ENCODE measurements at places on chromosomes 2 and 18.

DNA sequence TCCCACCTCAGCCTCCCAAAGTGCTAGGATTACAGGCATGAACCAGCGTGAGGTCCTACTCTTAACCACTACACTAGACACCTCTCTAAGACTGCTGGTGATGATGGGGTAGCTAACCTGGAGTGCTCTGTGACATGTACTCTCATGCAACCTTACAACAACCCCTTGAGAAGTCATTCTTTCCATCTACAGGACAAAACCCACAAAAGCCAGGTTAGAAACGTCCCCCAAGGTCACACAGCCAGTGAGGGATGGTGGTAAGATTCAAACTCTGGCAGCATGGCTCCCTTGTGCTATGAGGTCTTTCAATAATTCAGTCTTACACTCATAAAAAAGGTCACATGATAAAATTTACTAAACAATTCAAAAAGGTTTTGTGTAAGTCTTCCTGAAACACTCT, 94.8 kb upstream of the SERTAD2 start:
- no peak for DNase-seq

DNA sequence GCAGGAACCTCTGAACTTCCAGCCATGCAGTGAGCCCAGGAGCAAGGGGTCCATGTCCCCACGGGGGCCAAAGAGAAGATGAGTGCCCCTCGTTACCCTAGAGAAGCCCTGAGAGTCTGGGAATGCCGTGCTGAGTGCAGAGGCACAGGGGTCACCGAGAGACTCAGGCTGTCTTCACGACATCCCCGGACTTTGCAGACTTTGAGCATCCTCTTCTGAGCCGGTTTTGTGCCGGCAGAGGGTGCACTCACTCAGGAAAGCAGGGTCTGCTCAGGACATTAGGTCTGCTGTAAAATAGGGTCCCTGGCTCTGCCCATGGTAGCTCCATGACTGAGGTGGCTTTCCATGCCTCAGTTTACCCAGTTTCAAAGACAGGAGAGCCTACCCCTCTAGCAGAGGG, 71.0 kb downstream of the GALNT14 start:
- no peak for DNase-seq

- DNase-seq = no peak
Measured at GRCh38 chr2:157476953-157477709, 33.2 kb upstream of the CYTIP start.

GRCh38 chr2:104975851-104976250, 62.0 kb upstream of the MRPS9 start:
- no peak for DNase-seq

GRCh38 chr2:83850071-83850725, 608.9 kb downstream of the SUCLG1 start:
- DNase-seq = no peak

DNA sequence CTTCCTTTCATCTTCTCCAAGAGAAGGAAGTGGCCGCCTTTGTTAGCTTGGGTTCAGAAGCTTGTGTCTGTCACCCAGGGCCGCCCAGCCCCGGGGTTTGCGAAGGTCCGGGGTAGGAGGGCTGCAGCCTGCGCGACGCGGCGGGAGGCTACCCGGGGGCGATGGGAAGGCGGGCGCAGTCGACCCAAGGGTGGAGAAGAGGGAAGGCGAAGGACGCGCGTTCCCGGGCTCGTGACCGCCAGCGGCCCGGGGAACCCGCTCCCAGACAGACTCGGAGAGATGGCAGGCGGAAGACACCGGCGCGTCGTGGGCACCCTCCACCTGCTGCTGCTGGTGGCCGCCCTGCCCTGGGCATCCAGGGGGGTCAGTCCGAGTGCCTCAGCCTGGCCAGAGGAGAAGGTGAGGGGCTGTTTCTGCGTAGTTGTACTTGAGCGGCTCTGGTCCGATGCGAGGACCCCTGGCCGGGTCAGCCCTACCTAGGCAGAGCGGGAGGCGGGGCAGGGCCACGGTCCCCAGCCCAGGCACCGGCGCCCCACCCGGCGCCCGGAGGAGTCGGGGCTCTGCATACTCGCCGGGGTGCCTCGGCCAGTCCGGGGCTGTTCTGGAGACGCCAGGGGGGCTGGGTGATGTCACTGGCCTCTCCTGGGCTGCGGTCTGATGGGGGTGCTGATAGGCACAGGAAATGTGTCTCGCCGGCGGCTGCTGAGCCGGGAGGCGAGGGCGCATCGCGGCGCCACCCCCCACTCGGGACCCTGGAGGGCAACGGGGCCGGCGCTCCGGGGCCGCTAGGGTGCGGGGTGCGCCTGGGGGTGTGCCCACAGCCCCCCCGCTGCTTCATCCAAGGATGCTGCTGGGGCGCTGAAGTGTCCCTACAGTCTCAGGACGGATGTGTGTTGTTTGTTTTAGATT, at the start of gene QPCT:
Gene QPCT, plus strand, starts transcription at position 178 of the 909 bp plus-strand sequence. Its CDS starts 102 bp downstream, at position 280.
- peak; percentile 63 for DNase-seq

- DNase-seq = no peak
Measured at GRCh38 chr2:222907790-222908441, 47.1 kb downstream of the ACSL3 start.

GRCh38 chr2:148932536-148932935, 57.5 kb downstream of the KIF5C start:
- DNase-seq = no peak

GRCh38 chr2:176084611-176085119, 903 bp upstream of the EVX2 start:
- DNase-seq = peak; percentile 14

- no peak for DNase-seq
Measured at GRCh38 chr18:59708988-59709387, 11.8 kb upstream of the CCBE1 start.

DNA sequence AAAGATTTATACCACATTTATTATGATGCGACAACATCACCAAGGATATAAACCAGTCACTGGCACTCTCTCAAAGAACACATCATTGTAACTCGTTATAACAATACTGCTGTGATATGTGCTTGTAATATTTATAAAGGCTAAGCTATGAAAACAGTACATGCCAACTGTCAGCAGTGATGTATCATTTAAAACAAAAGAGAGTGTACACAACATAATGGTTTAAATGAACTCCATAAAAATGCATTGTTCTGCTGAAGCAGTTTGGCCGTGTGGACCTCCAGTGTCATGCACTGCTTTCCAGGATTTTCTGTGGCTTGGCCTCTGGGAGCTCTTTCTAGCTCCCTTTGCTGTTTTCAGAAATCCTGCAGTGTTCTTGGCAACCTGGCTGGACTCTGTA, 215.6 kb downstream of the MTX2 start:
- DNase-seq = no peak

- no peak for DNase-seq
Measured at GRCh38 chr2:220127876-220128275, 500.4 kb downstream of the SLC4A3 start.

DNA sequence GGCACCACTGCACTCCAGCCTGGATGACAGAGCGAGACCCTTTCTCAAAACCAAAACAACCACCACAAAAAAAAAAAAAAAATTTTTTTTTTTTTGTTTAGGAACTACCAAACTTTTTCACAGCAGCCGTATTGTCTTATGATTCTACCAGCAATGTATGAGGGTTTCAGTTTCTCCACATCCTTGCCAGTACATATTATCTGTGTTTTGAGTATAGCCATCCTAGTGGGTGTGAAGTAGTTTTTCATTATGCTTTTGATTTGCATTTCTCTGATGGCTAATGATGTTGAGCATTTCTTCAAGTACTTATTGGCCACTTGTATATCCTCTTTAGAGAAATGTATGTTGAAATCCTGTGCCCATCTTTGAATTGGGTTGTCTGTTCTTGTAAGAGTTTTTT, 51.7 kb downstream of the COX7A2L start:
- no peak for DNase-seq

- peak; percentile 69 for DNase-seq
Measured at GRCh38 chr18:79200546-79201268, 131.5 kb downstream of the ATP9B start.

DNA sequence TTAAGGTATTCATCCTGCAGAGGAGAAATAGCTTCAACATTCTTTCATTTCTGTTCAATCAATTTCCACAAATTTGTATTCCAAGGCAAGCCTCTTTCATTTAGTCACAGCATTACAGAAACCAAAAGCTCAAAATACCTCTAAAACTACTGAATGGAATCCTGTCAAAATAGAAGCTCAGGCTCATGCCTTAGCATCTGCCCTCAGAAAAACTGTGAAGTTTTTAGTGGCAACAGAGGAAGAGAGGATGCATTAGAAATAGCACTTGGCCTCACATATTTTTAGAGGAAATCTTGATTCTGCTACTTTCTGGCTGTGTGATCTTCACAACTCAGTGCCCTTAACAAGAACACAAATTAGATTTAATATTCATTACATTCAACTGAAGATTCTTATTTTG, 69.1 kb upstream of the GALNT13 start:
- no peak for DNase-seq

DNA sequence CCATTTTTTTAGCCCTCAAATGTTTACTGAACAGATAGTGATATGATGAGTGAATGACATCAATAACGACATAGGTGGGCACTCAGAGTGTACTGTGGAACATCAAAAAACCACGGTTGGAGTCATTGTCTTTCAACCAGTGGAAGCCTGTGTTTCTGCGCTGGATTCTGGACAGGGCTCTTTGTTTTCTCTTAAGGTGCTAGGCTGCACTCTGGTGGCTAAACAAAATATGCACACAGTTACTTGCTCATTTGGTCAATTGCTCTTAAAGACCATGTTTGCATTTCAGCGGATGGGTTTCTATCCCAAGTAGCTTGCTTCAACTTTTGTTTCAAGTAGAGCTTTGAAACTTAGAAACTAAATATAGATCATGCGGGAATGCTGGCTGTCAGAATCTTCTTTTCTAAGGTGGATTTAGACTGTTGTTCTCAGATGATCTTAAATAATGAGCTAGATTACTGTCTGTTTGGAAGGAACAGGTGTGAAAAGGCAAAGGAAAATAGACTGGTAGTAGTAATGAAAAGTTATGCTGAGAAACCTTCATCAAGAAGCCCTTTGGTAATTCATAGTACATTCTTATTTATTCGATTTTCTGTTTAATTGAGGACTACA, 48.5 kb upstream of the LYPD6B start:
- DNase-seq = peak; percentile 88

DNA sequence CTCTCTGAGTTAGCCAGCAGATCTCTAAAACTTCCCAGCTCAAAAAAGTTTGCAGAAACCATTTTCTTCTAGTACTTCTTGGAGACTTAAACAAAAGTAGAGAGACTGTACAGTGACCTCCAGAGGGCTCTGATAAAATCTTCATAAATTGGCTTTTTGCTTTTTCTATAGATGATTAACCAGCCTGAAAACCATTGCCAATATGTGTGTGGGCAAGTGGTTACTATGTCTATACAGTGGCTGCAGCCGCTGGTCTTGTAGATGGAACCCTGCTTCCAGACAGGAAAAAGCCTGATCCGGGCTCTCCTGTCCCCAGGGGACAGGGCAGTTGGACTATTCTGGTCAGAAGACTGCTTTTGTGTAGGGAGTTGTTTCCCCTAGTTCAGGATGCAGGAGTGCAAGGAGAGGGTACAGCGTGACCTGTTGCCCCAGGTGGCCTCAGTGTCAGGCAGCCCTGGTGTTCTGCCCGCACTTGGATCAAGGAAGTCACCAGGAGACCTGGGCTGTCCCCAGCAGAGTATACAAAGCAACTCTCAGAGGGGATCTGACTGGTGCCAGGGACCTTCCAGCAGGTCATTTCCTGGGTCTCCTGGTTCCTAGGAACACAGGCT, 7.3 kb upstream of the PTPRM start:
- no peak for DNase-seq

DNA sequence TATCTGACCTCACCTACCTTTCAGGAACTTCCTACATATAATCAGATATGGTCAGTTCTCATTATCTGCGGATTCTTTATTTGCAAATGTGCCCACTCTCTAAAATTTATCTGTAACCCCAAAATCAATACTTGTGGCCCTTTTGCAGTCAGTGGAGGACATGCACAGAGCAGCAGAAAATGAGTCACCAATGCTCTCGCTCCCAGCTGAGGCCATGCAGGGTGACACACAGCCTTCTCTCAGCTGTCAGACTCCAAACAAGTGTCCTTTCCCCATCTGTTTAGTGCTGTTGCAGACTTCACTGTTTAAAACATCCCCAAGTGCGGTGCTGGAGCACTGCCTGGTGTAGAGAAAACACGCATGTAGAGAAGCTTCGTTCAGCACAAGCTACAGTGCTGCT, 171.9 kb upstream of the SALL3 start:
- DNase-seq = no peak

- DNase-seq = no peak
Measured at GRCh38 chr2:50564766-50565165, 467.2 kb downstream of the NRXN1 start.

- DNase-seq = peak; percentile 17
Measured at GRCh38 chr2:48461721-48462120, 68.2 kb upstream of the STON1 start.

- DNase-seq = no peak
Measured at GRCh38 chr18:26706911-26707351, 158.6 kb downstream of the AQP4 start.

GRCh38 chr18:60199505-60199904, 173.1 kb downstream of the MC4R start:
- DNase-seq = no peak

- no peak for DNase-seq
Measured at GRCh38 chr2:12556762-12557161, 160.0 kb upstream of the TRIB2 start.

- DNase-seq = no peak
Measured at GRCh38 chr18:78583739-78584458, 395.7 kb upstream of the SALL3 start.

DNA sequence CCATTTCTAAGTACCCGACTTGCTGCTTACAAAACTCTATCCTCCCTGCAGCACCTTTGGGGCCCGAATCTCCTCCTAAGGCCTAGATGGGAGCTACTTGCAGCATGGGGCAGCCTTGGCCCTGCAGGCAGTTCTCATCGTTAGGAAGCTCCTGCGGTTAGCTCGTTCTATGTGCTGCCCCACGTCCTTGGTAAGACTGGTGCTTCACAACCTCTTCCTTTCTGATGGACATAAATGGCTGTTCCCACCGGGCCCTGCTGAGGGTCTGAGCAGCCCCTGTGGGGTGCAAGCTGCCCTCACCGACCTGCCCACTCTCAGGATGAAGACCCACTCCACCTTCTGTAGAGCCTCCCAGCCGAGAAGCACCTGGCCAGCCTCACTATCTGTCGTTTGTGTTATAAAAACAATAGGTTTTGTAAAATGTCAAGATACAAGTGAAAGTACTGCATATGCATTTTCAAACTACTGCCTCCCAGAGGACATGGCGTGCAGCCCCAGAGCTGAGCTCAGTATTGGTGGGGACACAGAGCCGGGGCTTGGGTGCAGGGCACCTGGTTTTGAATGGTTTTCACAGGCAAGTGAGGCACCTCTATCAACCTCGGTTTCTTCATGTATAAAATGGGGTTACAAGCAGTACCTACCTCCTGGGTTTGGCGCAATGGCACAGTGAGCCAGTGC, 19.4 kb downstream of the OTOF start:
- no peak for DNase-seq

GRCh38 chr2:56084111-56084901, 99.5 kb upstream of the CCDC85A start:
- DNase-seq = no peak

- peak; percentile 18 for DNase-seq
Measured at GRCh38 chr2:226837334-226837733, 1.5 kb downstream of the RHBDD1 start.

GRCh38 chr2:110714452-110715224, 17.7 kb upstream of the ACOXL start:
- DNase-seq = no peak

- no peak for DNase-seq
Measured at GRCh38 chr18:21663578-21663977, 41.0 kb downstream of the ABHD3 start.
